ENCODE measurements at places on chromosomes 1 and 21.

- peak; percentile 78 for DNase-seq
These were observed 72.9 kb downstream of the IFI44 start for GRCh38 chr1:78722521-78722920.

DNA sequence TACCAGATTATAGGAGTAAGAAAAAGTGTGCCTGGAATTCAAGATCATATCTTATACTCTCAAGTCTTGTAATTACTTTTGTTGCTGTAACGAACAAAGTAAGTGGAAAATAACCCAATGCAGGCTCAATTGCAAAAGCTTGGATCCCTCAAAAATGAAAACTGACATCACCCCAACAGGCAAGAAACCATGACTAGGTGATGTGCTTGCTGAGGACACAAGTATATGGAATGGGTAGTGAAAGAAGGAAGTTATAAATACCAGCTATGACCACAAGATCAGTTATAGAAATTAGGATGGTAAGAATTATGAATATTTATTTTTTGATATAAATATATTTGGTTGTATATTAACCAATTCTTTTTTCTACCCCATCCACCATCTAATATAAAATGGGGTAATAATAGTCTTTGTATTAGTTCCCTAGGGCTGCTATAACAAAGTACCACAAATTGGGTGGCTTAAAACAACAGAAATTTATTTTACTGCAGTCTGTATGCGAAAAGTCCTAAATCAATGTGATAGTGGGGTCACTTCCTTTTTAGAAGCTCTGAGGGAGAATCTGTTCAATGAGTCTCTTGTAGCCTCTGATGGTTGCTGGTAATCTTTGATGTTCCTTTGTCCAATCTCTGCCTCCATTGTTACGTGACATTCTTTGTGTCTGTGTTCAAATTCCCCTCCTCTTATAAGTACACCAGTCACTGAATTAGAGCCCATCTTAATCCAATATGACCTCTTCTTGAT is 45.0 kb downstream of the DUSP10 start:
- no peak for DNase-seq

DNA sequence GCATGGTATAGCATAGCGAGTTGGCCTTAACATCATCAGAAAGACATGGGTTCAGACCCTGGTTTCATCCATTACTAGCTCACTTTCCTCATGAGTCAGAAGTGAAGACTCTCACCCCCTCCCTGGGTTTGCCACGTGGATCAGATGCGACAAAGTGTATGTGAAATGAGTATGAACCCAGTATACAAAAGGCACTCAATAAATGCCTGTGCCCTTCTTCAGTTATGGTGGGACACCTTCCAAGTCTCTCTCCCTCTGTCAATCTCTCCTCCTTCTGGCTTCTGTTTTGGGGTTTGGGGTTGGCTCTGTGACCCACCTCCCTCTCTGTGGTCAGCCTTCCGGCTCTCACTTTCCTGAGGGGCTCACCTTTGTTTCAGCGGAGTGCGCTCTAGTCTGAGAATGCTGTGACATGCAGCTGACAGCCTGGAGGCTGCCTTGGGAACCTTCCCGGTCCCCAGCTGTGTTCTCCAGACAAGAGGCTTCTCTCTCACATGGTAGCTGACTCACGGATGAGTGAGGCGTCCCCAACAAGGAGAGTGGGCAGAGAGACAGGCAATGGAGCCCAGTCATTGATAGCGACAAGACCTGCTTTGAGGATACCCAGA is 155.0 kb upstream of the EDN2 start:
- DNase-seq = peak; percentile 86

DNA sequence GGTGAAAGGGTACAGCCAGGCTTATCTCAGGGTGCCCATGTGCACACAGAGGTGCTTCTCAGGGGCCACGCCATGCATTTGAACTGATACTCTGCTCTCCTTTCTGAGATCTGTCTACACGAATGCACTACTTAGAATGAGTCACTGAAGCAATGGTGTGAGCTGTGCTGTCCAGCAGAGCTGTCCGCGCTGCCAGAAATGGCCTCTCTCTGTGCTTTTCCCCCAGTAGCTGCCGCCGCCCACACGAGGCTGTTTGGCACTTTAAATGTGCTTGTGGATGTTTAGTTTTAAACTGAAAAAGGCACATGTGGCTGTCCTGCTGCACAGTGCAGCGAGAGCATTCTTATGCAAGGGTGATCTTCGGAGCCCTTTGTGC is 87.1 kb upstream of the COL6A1 start:
- peak; percentile 29 for DNase-seq

DNA sequence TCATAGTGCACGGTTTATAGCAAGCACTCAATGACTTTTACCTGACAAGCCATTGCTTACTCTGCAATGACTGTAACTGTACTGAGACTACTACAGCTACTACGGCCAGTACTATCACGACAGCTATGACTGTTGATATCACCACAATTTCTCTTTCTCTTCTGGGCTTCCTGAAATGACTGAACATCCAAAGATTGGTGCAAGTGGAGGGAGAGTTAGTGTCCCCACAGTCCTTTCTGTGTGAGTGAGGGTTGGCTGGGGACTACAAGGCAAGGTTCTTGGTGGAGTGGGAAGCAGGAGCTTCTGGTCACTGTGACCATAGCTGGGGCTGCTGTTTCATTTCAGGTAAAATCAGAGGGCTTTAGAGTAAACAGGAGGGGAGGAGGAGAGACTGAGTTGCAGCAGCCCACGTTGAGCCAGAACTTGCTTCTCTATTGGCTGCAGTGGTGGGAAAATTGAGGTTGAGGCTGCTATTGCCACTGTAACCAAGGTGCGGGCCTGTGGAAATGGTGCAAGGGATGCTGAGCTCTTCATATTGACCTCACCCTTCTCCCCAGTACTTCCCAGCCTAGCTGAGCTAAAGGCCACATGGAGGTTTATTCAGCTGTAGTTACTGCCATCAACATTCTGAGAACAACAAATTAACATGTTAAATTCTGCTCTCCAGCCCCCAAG is 14.1 kb upstream of the IL10 start:
- no peak for DNase-seq

Measured in fibroblast of skin of scalp (primary cell).